ENCODE measurements at places on chromosomes 6 and 20.

DNA sequence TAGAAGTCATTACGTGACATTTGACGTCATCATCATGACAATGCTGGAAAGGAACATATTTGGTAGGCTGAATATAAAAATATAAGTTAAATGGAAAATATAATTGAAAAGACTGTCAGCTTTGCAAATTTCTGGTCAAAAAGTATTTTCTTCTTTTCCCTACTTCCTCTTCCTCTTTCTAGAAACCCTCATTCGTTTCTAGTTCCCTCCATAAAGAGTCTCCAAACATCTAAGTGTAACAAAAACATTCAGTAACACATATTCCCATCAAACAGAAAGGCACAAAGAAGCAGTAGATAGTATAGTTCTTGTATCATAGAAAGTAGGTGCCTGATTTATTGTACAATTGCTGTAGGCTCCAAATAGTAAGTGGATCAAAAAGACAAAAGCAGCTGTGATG lies 150.8 kb upstream of the FAM83B start:
- no peaks in the 10 kb centered on the region for H3K27me3 ChIP-seq
- H3K4me1 ChIP-seq: no peaks in the 10 kb centered on the region
- H3K36me3 ChIP-seq: no peaks in the 10 kb centered on the region
- H3K4me3 ChIP-seq: no peak overlapping the region
- no peak for DNase-seq

DNA sequence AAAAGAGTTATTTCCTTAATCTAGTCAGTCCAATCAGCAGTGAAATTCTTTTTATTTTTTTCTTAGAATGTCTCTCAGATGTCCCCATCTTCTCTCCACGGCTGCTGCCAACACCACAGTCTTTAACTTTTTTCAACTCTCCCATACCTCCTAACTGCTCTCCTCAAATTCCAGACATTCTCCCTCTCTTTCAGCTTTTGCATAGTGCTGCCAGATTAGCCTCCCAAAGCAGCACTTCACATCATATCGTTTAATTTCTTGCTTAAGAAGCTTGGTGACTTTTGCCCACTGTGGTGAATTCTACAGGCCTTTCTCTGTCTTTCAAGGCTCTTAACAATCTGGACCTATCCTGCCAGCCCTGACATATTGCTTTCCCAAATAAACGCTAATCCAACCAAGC lies 233.4 kb downstream of the UST start:
- H3K27ac ChIP-seq: no peak overlapping the region
- H3K27me3 ChIP-seq: peaks cover under 1% of the 10 kb centered on the region
- no peak overlapping the region for H3K4me3 ChIP-seq
- H3K36me3 ChIP-seq: no peaks in the 10 kb centered on the region

DNA sequence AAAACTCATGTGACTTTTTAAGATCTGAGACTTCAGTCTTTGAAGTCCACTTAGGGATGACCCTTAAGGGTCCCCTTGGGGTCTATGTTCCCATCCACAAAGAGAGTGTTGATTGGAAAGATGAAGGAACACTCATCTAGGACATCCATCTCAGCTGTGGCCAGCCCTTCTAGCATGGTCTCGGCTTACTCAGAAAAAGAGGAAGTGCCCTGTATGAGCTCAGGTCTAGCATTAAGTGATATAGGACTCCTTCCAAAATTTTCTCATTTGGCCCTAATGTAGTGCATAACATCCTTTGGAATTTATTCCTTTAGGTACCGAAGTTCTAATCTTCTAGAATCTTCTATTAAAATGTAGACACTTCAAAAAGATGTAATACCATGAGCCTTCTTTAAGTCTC lies 77.4 kb downstream of the NDUFAF5 start:
- DNase-seq: no peak
- no peak overlapping the region for H3K27ac ChIP-seq
- H3K27me3 ChIP-seq: no peaks in the 10 kb centered on the region
- H3K4me1 ChIP-seq: no peaks in the 10 kb centered on the region
- no peaks in the 10 kb centered on the region for H3K36me3 ChIP-seq

- H3K36me3 ChIP-seq: no peaks in the 10 kb centered on the region
- no peak for DNase-seq
- no peaks in the 10 kb centered on the region for H3K4me1 ChIP-seq
- H3K4me3 ChIP-seq: no peak overlapping the region
Measured at GRCh38 chr6:161922631-161923119, 648.8 kb upstream of the AGPAT4 start.

DNA sequence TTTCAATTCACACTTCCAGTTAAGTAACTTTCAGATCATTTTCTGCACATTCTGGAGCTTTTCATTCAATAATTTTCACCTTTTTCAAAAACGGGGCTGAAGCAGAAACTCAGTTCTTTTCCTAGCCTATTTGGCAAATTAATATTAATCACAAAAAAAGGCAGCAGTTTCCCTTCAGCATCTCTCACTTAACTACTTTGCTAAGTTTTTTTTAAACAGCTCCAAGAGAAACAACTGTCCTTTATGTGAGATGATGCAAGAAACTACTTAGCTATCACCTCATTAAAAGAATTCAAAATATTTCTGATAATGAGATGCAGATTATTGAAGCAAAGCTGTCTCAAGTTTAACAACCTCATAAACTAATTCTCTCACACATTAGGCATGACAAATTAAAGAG lies 11.8 kb downstream of the CASS4 start:
- H3K4me3 ChIP-seq: no peak overlapping the region
- peaks cover 34% of the 10 kb centered on the region for H3K36me3 ChIP-seq
- DNase-seq: no peak
- H3K27me3 ChIP-seq: no peaks in the 10 kb centered on the region
- H3K27ac ChIP-seq: no peak overlapping the region

- DNase-seq: peak; percentile 82
- peaks cover 12% of the 10 kb centered on the region for H3K4me1 ChIP-seq
- H3K4me3 ChIP-seq: no peak overlapping the region
- H3K27me3 ChIP-seq: peaks cover 9% of the 10 kb centered on the region
- no peaks in the 10 kb centered on the region for H3K36me3 ChIP-seq
Measured at GRCh38 chr6:79869600-79870084, 77.7 kb downstream of the ELOVL4 start.

GRCh38 chr20:41133709-41134361 lies 3.5 kb upstream of the PLCG1 start:
- H3K36me3 ChIP-seq: peaks cover 6% of the 10 kb centered on the region
- DNase-seq: peak; percentile 57

DNA sequence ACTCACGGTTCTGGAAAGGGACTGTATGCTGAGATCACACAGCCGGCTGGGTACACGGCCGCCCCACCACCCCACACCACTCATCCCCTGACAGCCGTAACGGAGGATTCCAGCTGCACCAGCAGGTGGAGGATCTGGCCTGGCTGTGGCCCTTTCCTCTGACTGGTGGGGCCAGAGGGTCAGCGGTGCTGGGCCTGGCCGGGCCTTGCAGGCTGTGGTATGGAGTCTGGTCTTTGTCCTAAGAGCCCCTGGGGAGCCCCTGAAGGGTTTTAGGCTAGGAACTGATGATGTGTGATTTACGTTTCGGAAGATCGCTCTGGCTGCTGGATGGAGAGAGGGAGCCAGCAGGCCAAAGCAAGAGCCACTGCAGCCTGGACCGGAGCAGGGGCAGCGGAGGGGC lies 26.6 kb downstream of the NOL4L start:
- no peaks in the 10 kb centered on the region for H3K36me3 ChIP-seq
- DNase-seq: no peak
- H3K27me3 ChIP-seq: no peaks in the 10 kb centered on the region
- peaks cover 11% of the 10 kb centered on the region for H3K4me1 ChIP-seq

DNA sequence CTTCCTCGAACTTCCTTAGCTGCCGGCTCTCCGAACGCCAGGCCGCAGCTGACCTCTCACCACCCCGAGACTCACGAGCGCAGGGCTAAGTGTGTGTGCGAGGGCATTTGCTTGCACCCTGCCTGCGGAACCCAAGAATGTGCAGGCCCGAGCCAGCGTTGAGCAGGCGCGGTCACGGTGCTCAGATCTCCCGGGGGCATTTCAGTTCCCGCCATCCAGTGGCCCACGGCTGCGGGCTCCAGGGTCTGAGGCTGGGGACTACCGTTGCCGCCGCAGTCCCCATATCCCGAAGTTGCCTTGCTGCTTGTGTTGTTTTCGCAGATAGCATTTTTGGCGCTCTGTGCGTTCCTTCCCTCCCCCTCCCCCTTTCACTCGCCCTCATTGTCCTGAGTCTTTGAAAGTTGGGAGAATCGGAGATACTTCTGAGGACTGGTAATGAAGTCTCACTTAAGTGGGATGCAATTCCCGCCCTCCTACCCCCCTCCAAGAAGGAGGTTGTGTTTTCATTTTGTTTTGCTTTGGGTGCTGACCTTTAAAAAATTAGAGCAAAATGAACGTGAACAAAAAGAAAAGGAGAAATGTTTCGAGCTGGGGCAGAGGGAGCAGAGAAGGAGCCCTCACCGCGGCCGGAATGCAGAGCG lies 1.7 kb downstream of the NR2E1 start:
- H3K4me1 ChIP-seq: peaks cover 35% of the 10 kb centered on the region
- DNase-seq: no peak
- H3K36me3 ChIP-seq: peaks cover 7% of the 10 kb centered on the region

DNA sequence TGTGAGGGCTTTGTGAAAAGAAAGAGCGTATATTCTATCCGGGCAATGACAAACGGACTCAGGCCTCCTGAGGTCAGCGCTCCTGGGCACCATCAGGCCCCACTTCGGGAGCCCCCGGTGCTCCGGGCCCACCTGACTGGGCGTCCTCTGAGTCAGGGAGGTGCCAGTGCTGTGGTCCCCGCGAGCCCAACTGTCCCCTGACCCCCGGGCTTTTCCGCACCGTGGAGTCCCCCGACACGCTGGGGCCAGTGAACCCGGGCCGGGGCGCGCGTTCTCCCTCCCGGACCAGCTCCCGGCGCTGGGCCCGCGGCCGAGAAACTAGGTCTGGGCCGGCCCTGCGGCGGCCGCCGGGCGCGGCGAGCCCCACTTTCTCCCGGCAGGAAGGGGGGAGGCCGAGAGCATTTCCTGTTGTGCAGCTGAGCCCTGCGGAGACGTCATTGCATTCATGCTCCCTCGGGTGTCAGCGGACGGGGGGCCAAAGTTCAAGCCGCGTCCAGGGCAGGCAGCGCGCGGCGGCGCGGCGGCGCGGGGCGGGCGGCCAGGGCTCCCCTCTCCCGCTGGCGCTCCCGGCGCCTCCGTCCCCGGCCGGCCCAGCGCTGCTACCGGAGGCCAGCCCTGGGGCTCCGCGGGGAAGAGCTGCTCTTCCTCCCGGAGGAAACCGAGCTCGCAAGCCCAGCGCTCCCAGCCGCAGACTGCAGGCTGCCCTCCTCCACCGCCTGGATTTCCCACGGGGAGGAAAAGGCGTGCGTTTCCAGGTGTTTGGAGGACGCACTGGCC lies 18.3 kb downstream of the HIVEP2 start:
- peaks cover 42% of the 10 kb centered on the region for H3K4me1 ChIP-seq
- H3K4me3 ChIP-seq: peak overlapping the region; percentile 84

- no peak overlapping the region for H3K4me3 ChIP-seq
- no peak for DNase-seq
- no peaks in the 10 kb centered on the region for H3K4me1 ChIP-seq
- H3K27me3 ChIP-seq: no peaks in the 10 kb centered on the region
Measured at GRCh38 chr20:5216663-5217062, 89.9 kb downstream of the CDS2 start.

GRCh38 chr6:160132297-160132637 lies 10.7 kb downstream of the SLC22A1 start:
- H3K27ac ChIP-seq: no peak overlapping the region
- DNase-seq: no peak
- H3K27me3 ChIP-seq: no peaks in the 10 kb centered on the region
- H3K4me3 ChIP-seq: no peak overlapping the region
- H3K36me3 ChIP-seq: no peaks in the 10 kb centered on the region

- H3K4me3 ChIP-seq: no peak overlapping the region
- H3K36me3 ChIP-seq: peaks cover 32% of the 10 kb centered on the region
- no peak for DNase-seq
Measured at GRCh38 chr6:38703949-38704590, 1.1 kb upstream of the GLO1 start.

DNA sequence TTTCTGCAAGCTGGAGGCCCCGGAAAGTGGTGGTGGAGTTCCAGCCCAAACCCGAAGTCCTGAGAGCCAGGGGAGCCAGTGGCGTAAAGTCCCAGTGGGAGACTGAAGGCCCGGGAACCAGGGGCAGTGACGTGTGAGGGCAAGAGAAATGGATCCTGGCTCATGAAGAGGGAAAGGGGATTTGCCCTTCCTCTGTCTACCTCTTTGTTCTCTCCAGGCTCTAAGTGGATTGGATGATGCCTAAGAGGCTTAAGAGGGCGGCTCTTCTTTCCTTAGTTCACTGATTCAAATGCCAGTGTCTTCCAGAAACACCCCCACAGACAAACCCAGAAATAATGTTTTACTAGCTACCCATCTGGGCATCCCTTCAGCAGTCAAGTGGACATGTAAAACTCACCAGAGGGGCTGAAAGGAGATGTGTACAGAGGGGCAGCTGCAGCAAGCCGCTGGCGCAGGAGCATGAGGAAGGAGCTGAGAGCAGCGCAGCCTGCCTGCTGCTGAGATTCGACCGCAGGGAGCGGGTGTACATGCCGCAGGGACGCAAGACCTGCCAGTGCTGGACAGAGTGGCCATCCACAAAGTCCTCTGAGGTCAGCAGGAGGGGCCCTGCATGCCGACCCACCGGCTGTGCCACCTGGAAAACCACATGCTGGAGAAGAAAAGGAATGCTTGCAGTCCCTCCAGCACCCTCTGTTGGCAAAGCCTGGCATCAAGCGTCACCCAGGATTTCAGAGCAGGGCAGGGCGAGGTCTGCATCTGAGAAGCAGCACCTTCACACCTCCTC lies 29.5 kb downstream of the CDYL start:
- no peak for DNase-seq
- no peak overlapping the region for H3K27ac ChIP-seq
- H3K4me1 ChIP-seq: peaks cover 26% of the 10 kb centered on the region
- H3K36me3 ChIP-seq: peaks cover 6% of the 10 kb centered on the region
- H3K4me3 ChIP-seq: no peak overlapping the region
- no peaks in the 10 kb centered on the region for H3K27me3 ChIP-seq

- DNase-seq: no peak
- no peaks in the 10 kb centered on the region for H3K36me3 ChIP-seq
- H3K4me3 ChIP-seq: no peak overlapping the region
- no peaks in the 10 kb centered on the region for H3K4me1 ChIP-seq
- H3K27me3 ChIP-seq: no peaks in the 10 kb centered on the region
- no peak overlapping the region for H3K27ac ChIP-seq
Measured at GRCh38 chr6:162964488-162965140, 236.8 kb downstream of the PACRG start.

Data from activated CD4-positive, alpha-beta memory T cell treated with anti-CD3 and anti-CD28 coated beads, Interleukin-2, amount 10 ng/mL, durations not matched to agents 7 days and 5 days (primary cell).